T-cell (primary cell): ENCODE measurements at places on chromosomes 6 and 20. TPM values are rescaled to one million over a fixed set of nuclear protein-coding genes. Genes with fewer than 3 reads are reported as not detected.

DNA sequence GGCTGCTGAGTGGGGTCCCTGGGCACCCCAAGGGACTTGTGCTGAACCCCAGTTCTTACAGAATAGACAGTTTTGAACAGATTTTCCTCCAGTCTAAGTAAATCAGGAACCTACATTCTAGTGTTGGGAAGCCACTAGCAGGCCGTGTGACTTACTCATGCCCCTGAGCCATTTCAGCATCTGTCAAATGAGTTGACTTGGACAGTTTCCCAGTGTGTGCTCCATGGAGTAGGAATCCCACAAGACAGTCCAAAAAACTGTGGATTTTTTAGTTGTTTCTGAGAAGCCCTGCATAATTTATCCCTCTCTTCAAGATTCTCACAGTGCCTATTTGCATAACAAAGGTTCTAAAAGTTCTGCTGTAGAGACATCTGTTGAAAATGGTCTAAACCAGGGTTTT, 2.1 kb downstream of the GABRR2 start:
- no peak overlapping the region for H3K27ac ChIP-seq
- no peak for DNase-seq
- no peaks in the 10 kb centered on the region for H3K27me3 ChIP-seq

DNA sequence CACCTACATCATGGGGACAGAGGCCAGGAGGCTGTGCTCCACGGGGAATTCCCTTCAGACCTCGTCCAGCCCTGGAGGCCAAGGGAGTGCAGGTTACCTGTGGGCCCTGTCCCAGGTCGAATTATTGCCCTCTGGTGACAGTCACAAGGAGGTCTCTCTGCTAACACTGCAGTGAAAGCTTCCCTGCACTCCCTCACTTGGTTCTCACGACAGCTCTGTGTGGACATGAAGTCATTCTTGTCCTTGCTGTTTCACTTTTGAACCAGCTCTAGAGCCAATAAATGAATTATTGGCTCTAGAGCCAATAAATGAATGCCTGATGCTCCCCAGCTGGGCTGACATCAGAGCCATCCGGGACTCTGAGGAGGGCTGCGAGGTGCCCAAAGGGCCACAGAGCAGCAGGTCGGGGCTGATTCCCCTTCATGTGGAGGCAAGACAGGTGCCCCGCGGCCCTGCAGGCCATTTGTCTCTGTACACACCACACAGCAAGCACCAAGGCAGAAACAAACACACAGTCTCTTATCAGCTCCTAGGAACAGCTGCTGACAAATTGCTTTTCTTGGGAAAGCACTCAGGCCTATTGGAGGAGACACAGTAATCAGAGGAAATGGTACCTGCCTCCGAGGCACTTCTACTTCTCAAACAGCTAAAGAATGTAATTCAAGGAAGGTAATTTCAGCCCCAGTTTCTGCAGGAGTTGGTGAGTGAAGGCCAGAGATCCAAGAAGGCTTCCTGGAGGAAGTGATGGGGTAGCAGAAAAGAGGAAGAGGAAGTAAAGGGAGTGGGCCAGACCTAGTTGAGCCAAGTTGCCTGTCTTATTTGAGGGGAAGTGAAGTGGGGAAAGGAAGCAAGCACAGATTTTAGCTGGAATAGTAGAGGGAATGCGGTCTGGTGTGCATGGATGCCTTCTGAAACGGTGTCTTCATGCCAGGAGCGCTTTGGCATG, 27.5 kb upstream of the TBXT start:
- no peaks in the 10 kb centered on the region for H3K36me3 ChIP-seq
- no peak overlapping the region for H3K4me3 ChIP-seq
- peaks cover 17% of the 10 kb centered on the region for H3K27me3 ChIP-seq
- no peaks in the 10 kb centered on the region for H3K4me1 ChIP-seq
- DNase-seq, result no peak
- H3K27ac ChIP-seq, result no peak overlapping the region

GRCh38 chr6:18527836-18528743, 140.9 kb downstream of the RNF144B start:
- H3K27me3 ChIP-seq, result no peaks in the 10 kb centered on the region
- H3K4me1 ChIP-seq, result no peaks in the 10 kb centered on the region
- H3K4me3 ChIP-seq, result no peak overlapping the region
- DNase-seq, result no peak

DNA sequence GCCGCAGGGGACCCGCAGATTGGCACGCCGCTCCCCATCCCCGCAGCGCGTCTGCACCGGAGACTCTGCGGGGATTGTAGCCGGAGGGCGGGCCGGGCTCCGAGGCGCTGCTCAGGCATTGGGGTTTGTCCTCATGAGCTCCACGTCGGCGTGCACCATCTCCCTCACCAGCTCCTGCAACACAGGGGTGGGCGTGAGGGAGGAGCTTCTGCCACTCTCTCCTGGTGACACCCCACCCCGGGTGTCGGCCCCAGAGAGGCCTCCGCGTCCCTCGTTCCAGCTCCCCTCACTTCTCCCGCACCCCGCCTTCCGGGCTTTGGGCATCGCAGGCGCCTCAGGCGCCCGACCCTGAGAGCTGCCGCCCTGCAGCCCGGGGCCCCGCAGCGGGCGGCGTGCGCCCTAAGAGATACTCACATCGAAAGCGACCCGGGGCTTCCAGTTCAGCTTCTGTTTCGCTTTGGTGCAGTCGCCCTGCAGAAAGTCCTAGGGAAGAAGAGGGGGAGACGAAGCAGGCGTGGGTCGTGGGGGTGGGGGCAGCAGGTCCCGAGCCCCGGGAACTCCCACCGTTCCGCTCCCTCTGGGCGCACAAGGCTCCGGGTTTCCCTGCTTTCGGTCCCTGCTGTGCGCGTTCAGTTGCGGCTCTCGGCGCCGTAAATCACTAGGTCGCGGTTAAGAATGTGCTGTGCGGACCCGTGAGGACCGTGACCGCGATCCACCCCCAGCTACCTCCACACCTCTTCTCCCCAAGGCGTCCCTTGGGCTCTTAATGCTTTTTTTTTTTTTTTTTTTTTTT, 14.5 kb downstream of the FOXC1 start:
- no peaks in the 10 kb centered on the region for H3K36me3 ChIP-seq
- H3K4me1 ChIP-seq, result peaks cover 10% of the 10 kb centered on the region
- peaks cover 56% of the 10 kb centered on the region for H3K27me3 ChIP-seq
- peak overlapping the region; percentile 83 for H3K4me3 ChIP-seq

- H3K27me3 ChIP-seq, result peaks cover 67% of the 10 kb centered on the region
- no peak overlapping the region for H3K27ac ChIP-seq
- no peak for DNase-seq
- H3K4me3 ChIP-seq, result no peak overlapping the region
- peaks cover 9% of the 10 kb centered on the region for H3K4me1 ChIP-seq
- no peaks in the 10 kb centered on the region for H3K36me3 ChIP-seq
Observed at GRCh38 chr6:27281105-27281539, 31.0 kb downstream of the POM121L2 start.

GRCh38 chr6:160282444-160282843, 23.8 kb upstream of the SLC22A2 start:
- H3K4me3 ChIP-seq, result no peak overlapping the region
- H3K4me1 ChIP-seq, result no peaks in the 10 kb centered on the region
- H3K27ac ChIP-seq, result no peak overlapping the region

GRCh38 chr20:11375966-11376365, 541.7 kb upstream of the BTBD3 start:
- H3K36me3 ChIP-seq, result no peaks in the 10 kb centered on the region
- no peak overlapping the region for H3K4me3 ChIP-seq
- no peaks in the 10 kb centered on the region for H3K27me3 ChIP-seq
- no peaks in the 10 kb centered on the region for H3K4me1 ChIP-seq

DNA sequence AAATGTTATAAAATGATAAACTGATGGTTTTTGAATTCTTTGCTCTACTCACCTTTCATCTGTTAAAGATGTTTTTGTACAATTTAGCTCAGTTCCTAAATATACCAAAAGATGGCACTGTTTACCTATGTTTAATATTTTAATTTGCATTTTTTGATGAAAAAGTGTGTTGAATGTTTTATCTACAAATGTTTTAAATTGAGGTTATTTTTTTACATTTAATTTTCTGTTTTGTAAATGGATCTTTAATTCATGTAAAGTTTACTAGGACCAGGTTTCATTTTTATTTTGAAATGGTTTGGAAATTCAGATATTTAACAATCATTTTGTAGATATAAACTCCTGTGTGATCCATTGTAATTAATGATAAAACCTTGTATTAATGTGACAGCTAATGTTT, 30.0 kb downstream of the CDKAL1 start:
- DNase-seq, result no peak
- no peaks in the 10 kb centered on the region for H3K27me3 ChIP-seq
- peaks cover 15% of the 10 kb centered on the region for H3K4me1 ChIP-seq
- no peak overlapping the region for H3K27ac ChIP-seq
- no peaks in the 10 kb centered on the region for H3K36me3 ChIP-seq
- H3K4me3 ChIP-seq, result no peak overlapping the region

Gene PTCHD4
- not detected for total RNA-seq
